ENCODE measurements at places on chromosomes 7 and 10.

DNA sequence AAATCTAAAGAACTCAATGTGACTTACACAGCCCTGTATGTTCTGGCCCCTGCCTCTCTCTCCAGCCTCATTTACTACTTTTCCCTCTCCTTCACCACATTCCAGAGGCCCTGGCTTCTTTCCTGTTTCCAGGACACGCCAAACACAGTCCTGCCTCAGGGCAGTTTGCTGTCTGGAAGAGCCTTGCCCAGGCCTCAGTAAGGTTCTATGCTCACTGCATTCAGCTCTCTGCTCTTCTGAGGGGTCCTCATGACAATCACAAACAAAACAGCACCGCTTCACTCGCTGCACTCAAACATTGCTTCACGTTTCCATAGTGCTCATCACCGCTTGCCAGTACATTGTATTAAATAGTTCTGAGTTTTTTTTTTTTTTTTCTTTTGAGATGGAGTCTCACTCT lies 35.1 kb upstream of the GARS1 start:
- DNase-seq, result no peak

DNA sequence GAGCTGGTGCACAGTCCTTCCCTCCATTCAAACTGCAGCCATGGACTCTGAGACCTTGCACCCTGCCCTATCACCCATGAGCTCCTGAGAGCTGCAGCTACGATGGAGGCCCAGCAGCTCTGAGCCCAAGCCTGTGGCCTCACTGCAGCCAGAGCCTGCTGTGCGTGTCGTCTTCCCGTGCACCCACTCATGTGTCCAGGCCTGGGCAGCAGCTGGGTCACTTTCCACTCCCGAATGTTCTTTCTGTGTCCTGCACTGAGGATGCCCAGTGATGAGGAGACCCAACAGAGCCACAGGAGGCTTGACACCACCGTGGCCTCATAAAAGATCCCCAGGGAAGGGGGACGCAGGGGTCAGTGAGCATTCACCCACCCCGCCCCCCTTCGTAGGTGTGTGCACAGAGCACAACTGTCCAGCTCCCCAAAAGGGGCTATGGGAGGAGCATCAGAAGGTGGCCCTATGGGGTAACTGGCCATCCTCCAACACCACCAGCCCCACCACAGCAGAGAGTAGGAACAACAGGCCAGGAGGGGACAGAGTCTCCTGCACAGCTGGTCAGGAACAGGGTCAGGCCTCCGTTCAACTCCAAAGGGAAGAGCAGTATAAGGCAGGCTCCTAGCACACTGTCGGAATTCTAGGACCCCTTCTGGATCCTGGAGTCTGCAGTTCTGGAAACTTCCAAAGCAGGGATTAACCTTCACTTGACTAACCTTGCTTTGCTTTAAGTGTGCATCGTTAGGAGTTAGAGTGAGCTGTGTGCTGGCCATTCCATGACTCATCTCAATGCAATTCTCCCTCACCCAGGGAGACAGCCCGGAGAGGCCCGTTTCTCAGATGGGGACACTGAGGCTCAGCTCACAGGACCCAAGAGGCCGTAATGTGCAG lies 52.6 kb downstream of the RASGEF1A start:
- no peak for DNase-seq

- no peak for DNase-seq
These were observed 3.9 kb downstream of the MPP7 start for GRCh38 chr10:28298951-28299350.

- DNase-seq, result no peak
These were observed 58.2 kb downstream of the LANCL2 start for GRCh38 chr7:55423277-55423711.

DNA sequence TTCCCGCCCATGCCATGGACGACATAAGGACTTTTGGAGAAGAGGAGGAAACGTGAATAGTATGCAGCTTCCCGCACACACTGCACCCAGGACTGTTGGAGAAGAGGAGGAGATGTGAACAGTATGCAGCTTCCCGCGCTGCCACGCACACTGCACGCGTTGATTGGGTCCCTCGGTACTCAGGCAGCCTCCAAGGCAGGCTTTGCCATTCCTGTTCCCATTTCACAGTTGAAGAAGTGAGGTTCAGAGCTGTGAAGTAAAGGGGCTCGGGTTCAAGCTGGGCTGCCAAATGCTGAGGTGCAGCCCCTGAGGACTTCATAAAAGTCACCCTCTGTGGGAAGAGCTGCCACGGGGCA lies 147.9 kb upstream of the FAM20C start:
- no peak for DNase-seq

DNA sequence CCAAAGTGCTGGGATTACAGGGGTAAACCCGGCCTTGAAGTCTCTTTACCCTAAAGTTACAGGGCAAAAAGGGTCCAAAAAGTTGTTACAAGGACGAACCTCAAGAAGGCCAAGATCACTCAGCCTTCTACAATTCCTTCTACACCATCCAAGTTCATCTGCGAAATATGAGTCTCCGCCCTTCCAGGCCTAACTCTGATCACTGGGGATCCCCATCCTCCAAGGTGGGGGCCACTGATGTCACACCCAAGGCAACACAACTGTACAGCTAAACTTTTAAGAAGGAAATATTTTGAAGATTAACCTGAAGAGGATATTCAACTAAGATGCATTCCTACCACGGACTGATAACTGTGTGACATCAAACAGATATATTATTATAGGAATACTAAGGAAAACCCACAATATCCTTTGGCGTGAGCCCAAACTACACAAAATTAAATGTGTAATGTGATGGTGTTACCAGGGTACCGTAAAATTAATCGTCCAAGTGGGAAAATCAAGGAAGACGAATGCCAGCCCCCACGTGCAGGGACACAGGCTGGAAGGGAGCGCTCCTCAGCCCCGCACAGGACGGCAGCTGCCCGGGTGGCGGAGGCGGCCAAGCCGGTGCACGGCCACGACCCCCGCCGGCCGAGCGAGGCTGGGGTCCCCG lies 1.0 kb downstream of the PAXIP1 start:
- no peak for DNase-seq

DNA sequence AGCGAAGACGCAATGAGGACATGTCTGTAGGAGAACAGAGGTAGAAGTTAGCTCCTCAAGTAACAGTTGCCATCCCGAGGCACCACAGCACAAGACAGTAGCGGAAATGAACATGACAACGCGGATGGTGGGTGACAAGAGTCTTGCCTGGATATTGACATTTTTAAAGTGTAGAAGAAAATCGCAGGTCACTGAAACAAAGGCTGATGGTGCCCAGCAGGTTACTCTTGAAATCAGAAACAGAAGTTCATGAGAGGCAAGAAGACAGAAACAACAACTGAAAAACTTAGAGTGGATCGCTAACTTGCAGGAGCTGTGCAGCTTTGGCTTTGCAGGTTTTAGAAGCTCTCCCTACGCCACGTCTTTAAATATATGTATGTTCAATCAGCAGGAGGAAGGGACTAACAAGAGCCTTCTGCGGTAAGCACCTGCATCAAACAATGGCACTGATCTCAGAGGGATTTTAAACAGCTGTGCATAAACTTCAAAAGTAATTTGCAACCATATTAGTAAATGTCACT lies 1.8 kb downstream of the PRKCQ start:
- no peak for DNase-seq

GRCh38 chr10:77236700-77237099 lies 400.9 kb downstream of the KCNMA1 start:
- DNase-seq, result no peak

DNA sequence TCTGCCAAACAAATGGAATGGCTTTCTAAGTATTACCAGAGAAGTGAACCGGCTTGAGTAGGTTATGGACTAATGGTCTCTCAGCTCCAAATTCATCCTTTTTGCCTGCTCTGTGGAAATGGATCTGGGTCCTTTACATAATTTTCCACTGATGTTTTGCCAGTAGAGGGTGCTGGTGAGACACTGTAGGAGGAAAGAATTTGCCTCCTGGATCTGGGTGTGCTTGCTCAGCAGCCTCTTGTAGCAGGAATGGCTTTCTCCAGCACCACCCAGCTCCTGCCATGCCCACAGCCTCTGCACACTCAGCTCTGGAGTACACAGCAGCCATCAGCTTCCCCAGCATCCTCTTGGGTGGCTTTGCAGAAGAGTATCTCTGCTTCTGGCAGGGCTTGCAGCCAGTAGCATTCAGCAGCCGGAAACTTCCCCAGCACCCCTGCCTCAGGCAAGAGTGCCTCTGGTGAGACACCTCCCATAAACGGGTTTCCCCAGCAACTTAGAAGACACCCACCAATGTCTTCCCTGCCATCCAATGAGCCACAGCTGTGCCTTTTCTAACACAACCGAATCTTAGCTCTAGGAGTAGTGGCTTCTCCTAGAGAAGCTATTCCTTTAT lies 235.0 kb upstream of the PLPP4 start:
- no peak for DNase-seq

- no peak for DNase-seq
These were observed 290.3 kb downstream of the AHR start for GRCh38 chr7:17588730-17589129.

DNA sequence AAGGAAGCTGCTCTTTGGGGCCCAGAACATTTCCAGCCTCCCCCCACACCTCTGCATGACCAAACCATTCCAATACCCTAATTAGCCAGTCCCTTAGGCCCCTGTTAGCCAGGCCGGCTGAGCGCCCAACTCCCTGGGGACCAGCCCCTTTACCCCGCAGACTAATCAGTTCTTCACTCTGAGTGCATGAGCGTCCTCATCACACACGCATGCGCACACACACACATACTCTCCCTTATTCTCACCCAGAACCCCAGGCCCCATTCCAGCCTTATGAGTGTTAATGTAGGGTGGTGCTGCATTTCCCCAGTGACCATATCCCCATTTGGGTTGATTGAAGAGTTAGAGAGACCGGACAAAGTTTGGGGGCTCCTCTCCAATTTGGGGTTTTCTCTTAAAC lies 77.0 kb upstream of the SLF2 start:
- no peak for DNase-seq

GRCh38 chr7:26685606-26686005 lies 178.8 kb downstream of the SKAP2 start:
- no peak for DNase-seq

DNA sequence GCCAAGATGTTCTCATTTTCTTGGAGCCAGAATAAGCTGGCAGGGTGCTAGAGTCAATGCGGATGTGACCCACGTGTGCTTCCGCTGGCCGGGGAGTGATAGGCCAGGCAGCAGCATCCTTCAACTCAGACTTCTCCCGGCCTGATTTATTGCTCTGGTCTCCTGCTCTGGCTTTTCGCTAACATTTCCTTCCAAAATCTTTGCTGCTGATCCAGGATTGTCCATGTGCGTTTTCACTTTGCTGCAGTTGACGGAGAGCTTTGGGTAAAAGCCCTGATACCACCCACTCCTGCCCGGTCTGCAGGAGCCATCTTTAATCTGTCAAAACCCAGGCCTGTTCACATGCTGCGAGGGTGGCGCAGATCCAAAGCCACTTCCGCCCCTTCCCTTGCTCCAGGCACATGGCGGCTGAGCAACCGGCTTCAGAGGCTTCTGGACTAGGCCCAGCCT lies 106.8 kb downstream of the CYP26A1 start:
- DNase-seq, result peak; percentile 33

- no peak for DNase-seq
These were observed 33.2 kb upstream of the PPP1R9A start for GRCh38 chr7:94874036-94874785.

DNA sequence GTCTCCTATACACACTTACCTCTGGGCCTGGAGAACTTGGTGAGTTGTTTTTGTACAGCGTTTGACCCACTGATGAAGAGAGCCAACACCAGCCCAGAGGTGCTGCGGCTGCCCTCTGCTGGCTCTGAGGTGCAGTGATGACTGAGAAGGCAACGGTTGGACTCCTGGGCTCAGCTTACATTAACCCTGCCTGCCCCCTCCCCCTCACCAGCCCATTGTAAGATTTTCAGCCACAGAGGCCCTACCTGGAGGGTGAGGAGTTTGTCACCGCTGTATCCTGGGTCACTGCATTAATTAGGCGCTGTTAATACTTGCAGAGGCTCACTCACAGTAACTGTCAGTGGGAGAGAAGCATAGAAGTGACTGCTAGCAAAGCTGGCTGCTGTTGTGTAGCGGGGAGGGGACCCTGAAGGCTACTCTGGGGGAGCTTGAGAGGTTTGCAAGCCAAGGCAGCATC lies 19.0 kb upstream of the ANKRD2 start:
- peak; percentile 75 for DNase-seq

DNA sequence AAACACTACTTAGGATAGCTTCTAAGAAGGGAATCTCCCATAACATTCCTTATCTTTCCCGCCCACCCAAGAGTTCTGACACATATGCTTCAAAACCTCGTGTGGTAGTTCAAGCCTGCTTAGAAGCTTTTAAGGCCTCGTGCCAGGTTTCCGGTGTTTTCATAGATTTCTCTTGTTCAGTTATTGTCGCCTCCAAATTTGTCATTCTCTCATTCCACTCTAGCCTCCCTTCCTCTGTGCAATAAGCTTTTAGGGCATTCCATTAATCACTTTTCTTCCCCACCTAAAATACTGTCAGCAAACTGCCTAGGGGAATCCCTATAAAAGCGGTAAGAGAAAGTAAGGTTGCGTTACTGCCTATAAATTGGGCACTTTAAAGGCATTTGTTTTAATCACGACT lies 718 bp upstream of the BPGM start:
- peak; percentile 16 for DNase-seq

DNA sequence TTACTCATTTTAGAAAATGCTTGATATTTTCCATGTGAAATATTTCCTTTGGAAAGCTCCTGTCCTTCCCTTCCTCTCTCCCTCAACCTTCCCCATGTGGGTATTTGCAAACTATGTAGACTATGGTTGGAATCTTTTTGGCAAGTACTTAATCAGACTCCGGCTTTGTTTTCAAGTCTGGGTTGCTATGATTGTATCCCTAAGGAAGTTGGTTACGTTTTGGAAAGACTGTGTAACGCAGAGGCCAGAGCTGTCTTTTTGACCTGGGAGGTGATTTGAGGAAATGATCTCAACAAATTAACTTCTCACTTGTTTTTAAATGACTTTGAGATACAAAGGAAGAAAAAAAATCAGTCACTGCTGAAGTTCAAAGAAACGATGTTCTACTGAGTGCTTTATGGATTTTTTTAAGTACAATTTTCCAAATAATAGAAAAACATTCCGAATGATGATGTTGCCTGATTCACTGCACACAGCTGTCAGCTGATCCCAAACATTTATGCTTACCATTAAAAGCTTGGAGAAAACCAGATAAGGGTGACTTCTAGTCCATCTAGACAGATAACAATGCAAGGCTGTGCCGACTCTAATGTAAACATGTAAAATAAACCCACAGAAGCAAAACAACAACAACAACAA lies 145.5 kb upstream of the CELF2 start:
- no peak for DNase-seq

DNA sequence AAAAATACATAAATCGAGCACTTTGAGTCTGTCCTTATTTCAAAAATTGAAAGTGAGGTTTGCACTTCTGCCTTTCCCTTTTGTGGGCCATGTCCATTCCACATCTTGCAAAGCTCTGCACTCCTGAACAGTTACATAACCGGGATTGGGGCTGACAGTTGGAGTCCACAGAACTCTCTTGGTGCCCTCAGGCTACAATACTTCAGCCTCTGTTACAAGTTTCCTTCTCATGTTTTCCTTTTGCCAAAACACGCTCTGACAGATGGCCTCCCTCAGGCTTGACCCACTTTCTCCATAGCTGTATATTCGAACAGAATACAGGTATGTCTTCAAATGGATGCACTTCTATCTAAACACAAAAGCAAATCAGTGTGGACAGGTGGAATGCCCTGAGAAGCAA lies 335.9 kb downstream of the WDR37 start:
- no peak for DNase-seq

- DNase-seq, result no peak
These were observed 84.8 kb upstream of the GRM3 start for GRCh38 chr7:86558680-86559501.

Data from adrenal gland (tissue), 19 donors.